ENCODE measurements at places on chromosomes 3 and 15.
A peak's percentile ranks its signal among the peaks of the same experiment; 100 is the strongest.

- DNase-seq: no peak
Measured at GRCh38 chr3:114214542-114215341, 22.6 kb downstream of the ZNF80 start.

DNA sequence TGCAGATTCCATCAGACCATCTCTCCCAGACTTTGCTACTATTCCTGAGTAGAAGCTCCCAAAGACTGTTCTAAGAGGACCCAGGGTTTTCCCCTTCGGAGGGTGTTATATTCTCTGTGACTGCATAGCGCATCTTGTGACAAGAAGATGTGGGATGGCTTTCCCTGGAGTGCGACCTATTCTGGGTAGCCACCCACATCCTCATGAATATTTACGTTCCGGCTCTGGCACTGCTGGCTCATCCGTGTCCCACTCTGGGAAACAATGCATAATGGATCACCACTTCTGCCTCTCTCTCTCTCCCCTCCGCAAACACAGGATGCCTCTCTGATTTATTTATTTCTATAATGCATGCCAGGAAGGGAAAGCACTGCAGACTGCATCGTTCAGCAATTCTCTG, 166.1 kb downstream of the PYDC2 start:
- no peak for DNase-seq

- DNase-seq: no peak
Measured at GRCh38 chr3:30914696-30915095, 20.2 kb upstream of the GADL1 start.

- no peak for DNase-seq
Measured at GRCh38 chr3:139893267-139893962, 41.6 kb upstream of the CLSTN2 start.

DNA sequence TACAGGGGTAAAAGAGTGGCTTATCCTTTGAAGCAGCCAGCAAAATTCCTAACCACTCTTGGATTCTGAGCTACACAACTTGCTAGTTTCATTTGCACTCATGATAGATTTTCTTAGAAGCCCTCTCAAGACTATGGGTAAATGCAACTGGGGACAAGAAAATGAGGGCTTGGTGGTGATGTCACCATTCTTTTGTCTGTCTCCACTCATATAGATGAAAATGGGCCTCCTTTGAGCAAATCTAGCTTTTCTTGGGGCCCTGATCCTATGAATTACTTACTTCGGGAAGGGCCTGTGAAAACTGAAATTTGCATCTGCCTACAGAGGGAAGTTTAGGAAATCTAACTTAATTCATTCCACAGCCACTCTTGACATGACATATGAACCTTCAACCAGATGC, 486.3 kb downstream of the MAGI1 start:
- DNase-seq: no peak

DNA sequence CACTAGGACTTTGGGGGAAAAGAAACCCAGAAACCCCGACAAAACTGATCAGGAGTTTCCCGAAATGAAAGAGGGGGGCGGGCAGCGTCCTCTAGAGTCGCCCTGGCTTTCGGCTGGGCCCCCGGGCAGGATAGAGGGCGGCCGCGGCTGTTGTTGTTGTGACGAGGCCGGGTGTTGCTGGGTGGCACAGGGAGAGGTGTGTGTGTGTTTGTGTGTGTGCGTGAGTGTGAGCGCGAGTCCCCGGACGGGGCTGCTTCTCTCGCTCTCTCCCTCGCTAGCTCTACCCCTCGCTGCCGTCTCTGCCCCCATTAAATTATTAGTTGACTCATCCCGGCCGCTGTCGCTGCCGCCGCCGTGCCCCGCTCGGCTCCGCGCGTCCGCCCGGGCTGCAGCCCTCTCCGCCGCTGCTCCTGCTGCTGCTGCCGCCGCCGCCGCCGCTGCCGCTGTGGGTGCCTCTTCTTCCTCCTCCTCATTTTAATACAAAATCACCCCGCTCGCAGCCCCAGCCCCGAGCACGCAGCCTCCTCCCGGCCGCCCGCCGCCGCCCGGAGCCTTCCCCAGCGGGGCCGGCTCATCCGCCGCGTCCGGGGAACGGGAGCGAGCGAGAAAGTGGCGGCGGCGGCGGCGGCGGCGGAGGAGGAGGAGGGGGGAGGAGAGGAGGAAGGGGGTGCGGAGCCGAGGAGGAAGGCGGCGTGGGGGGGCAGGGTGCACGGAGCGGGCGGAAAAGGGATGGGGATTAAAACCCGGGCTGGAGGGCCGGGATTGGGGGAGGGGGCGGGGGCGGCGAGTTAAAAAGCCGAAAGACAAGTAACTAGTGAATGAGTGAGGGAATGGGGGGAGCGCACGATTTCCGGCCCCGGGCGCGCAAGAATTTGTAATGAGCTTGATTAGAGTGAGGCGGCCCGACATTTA, at the start of gene SATB1:
SATB1 (minus strand) TSS at position 611 of the 912 bp plus-strand sequence. CDS start 4,372 bp downstream, outside the sequence.
- peak; percentile 35 for DNase-seq

GRCh38 chr3:156620260-156620659, 54.1 kb upstream of the TIPARP start:
- no peak for DNase-seq

DNA sequence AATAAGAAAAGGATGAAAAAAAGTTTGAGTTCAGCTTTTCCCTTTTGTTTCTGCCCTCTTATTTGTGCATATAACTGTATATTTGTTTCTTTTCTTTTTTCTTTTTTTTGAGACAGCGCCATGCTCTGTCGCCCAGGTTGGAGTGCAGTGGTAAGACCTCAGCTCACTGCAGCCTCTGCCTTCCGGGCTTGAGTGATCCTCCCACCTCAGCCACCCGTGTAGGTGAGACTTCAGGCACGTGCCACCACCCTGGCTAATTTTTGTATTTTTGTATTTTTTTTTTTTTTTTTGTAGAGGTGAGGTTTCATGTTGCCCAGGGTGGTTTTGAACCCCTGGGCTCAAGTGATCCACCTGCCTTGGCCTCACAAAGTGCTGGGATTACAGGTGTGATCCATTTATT, 31.4 kb downstream of the RNF111 start:
- no peak for DNase-seq

DNA sequence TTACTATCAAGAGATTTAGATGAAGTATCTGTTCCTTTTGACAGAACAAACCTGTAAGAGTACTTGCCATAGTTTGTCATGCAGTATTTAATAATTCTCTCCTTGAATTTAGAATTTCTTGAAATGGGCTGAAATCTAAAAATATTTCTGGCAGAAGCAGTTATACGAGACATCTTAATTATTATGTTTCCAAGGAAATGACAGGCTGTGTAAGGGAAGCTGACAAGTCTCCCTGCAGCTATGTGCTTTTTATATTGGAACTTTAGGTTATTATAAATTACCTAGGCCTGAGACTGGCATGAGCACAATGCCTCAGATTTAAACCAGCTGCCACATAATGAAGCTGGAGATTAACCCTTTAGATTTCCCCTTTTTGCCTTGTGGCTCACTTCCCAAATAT, 365.0 kb upstream of the EPHA6 start:
- no peak for DNase-seq

DNA sequence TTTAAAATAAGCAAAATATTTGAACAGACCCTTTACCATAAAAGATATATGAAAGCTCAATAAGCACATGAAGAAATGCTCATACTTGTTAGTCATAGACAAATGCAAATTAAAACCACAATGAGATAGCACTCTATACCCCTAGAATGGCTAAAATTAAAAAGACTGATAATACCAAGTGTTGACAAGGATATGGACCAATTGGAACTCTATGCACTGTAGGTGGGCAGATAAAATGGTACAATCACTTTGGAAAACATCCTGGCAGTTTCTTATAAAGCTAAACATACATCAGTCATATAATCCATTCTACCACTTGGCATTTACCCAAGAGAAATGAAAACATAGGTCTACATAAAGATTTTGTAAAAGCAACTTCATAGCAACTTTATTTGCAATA, 293.0 kb upstream of the TLE3 start:
- no peak for DNase-seq

- no peak for DNase-seq
Measured at GRCh38 chr3:172208586-172209332, 169.4 kb downstream of the FNDC3B start.

GRCh38 chr3:179076243-179077027, 4.8 kb upstream of the ZMAT3 start:
- DNase-seq: no peak

DNA sequence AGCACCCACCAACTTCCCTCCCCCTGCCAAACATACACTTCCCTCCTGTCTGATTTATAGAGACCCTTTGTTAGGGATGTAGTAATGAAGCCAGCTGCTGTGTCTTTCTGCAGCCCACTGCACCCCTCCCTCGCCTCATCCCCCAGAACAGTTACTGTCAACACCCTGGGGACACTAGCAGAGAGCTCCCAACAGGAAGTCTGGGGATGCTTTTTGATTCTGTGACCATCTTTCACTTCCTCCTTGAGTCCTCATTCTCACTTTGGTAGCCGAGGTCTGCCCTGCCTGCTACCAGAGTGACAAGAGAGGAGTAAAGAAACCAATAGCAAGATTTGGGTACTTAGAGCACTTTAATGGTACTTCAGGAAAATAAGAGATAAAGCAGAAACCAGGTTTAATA, 201.6 kb downstream of the SATB1 start:
- no peak for DNase-seq

DNA sequence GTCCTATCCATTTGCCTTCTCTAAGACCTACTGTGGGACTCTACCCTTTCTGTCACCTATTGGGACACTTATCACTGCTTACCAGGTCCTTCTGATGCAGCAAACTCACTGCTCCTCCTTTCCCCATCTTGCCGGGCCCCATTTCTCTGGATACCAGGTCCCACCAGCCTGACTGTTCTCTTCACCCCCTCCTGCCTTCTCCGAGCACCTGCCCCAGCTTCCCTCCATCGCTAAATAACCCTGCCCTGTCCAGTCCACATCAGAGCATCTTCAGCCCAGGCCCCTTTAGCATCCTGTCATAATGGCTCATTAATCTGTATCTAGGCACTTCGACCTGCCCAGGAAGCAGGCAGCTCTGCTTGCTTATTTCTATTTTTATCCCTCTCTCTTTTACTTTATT, 74.7 kb downstream of the CRYGS start:
- DNase-seq: no peak

- DNase-seq: peak; percentile 38
Measured at GRCh38 chr3:112437146-112438022, 61.9 kb downstream of the BTLA start.

- no peak for DNase-seq
Measured at GRCh38 chr15:84582583-84583157, 18.1 kb upstream of the ZSCAN2 start.

DNA sequence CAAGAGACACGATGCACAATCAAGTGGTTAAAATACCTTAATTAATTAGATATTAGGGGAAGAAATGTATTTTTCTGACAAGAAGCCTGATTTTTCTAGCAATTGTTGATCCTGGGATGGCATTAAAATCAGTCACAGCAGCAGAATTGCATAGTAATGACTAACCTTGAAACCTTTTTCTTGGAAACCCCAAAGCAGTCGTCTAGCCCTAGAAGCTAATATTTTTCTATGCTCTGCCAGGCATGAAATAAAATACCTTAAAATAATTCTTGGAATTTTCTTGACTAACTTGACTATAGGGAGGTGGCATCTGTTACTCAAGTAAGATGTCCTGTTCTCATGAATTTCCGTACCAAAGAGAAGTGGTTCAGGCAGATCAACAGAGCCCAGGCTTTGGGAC, 204.1 kb downstream of the THRB start:
- no peak for DNase-seq

- peak; percentile 45 for DNase-seq
Measured at GRCh38 chr3:194632809-194633348, 340 bp downstream of the TMEM44 start.

DNA sequence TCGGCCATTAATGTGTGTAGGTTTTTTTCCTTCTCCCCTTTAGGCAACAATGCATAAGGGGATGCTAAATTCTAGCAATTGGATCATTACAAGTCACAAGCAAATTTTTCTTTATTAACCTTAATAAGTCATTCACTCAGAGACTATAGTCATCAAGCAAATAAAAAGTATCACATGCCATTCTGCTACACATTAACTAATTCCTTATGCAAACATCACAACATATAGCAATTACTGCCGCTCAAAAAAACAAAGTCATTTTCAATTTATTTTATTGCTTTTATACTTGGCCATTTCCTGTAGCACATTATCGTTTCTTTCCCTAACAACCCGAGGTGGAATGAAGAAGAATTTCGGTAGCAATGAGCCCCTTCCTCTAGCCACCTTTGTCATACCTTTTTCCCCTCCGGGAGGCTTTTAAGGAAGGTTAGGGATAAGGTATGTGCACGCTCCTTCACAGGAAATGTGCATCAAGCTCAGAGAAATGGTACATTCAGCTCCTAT, 421.2 kb downstream of the TIGIT start:
- no peak for DNase-seq

GRCh38 chr3:63689285-63689684, 36.8 kb downstream of the SNTN start:
- no peak for DNase-seq

- DNase-seq: no peak
Measured at GRCh38 chr3:49718858-49719213, 648 bp downstream of the AMIGO3 start.

GRCh38 chr15:79195802-79196201, 86.7 kb upstream of the ANKRD34C start:
- DNase-seq: no peak

DNA sequence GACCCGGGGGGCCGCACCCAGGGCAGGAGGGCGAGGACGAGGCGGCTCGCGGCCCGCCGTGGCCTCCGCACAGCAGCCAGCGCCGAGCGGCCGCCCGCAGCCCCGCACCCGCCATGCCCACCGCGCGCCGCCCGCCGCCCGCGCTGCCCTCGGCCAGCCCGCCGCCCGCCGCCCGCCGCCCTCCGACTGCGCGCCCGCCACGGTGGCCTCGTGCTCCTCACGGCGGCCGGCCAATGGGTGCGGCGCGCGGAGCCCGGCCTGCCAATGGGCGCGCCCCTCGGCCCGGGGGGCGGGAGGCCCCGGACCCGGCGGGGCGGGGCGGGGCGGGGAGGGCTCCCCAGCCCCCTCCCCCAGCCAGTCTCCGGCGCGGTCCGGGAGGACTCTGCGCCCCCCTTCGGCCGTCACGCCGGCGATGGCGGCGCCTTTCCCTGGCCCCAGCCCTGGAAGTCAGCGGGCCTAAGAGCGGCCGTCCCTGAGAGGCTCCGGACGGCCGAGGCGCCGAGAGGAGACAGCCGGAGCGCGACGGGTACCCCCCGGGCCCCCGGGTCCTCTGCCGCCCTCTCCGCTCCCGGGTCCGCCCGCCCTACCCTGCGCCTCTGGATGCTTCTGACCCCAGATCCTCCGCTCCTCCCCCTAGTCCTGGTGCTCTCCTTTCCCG, at the start of gene NT5DC2:
NT5DC2 (minus strand) TSS at position 235 of the 658 bp plus-strand sequence; CDS start at position 115, 120 bp downstream.
- DNase-seq: peak; percentile 57
